Activated T-helper 1 cell treated with Interleukin-2 at 50 U/mL for 16 hours (primary cell): ENCODE measurements at places on chromosomes 1 and 21.
A peak's percentile ranks its signal among the peaks of the same experiment; 100 is the strongest.

GRCh38 chr1:46345281-46345680 lies 4.7 kb downstream of the NSUN4 start:
- DNase-seq, result no peak

DNA sequence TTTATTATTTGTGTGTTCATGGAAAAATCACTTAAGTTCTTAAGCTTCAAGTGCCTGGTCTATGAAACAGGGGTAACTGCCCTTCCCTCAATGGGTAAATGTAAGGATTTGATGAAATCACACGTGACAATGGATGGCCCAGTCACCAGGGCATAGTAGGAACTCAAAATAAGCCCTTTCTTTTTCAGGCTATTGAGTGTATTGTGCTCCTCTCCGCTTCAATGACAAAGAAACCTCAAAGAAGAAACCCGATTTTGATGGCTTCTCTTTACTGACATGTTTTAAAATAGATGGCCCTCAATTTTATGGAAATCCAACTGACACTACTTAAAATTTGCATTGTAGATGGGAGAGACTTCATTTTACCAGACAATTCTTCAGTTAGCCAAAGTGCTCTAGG lies 543.5 kb downstream of the OMA1 start:
- DNase-seq, result no peak

GRCh38 chr1:245997471-245998258 lies 509.4 kb downstream of the SMYD3 start:
- DNase-seq, result no peak

GRCh38 chr1:207810173-207810572 lies 58.3 kb downstream of the CD46 start:
- no peak for DNase-seq

DNA sequence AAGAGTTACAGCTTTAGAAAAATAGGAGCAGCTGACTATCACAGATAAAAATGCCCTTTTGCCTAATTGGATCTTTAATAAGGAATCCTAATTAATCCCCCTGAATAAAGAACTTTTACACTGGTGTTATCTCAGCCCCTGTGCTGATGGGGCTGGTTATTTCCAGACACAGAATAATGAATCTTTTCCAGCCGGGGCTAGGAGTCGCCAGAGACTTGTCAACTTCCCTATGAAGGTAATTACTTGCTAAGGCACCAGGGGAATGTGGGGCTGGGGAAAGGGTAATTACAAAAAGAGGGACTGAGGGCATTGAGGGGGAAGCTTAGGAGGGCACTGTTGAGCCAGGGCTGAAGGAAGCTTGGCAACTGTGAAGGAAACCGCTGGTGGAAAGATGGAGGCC lies 34.5 kb downstream of the HMGB4 start:
- DNase-seq, result no peak

DNA sequence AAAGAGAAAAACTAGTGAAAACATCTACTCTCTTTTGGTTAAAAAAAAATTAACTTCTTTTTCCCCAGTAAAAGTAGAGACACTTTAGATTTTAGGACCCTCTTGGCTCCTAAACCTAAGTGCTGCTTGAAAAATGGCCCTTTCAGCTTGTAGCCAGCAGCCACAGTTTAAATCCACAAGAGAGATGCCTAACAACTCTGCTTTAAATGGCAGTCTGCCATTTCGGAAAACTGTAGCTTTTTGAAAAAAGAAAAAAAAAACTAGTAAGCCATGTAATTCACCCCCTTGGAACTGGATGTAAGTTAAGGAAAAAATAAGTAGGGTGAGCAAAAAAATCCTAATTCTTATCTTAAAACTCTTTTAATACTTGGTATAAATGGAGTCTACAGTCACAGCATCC lies 56.0 kb downstream of the LHX9 start:
- no peak for DNase-seq

GRCh38 chr1:40980453-40981121 lies 1.1 kb downstream of the CTPS1 start:
- peak; percentile 26 for DNase-seq

GRCh38 chr1:168570652-168571051 lies 5.8 kb upstream of the XCL1 start:
- no peak for DNase-seq

GRCh38 chr1:153509729-153510354 lies 25.9 kb downstream of the S100A6 start:
- peak; percentile 45 for DNase-seq

DNA sequence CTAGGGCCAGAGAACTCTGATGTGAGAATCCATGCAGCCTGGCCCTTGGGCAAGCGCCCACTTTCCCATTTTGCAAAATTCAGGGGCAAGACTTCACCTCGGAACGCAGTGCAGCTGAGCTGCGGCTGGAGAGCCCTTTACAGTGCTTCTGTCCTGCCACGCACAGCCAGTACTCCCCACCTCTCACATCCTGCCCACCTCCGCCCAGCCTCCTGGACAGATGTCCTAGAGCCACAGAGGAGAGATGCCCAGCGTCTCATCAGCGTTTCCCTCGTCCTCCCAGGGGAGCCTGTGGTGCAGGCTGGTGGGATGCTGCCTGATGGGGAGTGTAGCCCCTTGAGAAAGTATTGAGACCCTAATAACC lies 29.6 kb downstream of the RUNX3 start:
- DNase-seq, result no peak

GRCh38 chr1:53595906-53596305 lies 136.7 kb downstream of the DMRTB1 start:
- DNase-seq, result no peak

- no peak for DNase-seq
These were observed 451.0 kb upstream of the RGS18 start for GRCh38 chr1:191707288-191707687.

DNA sequence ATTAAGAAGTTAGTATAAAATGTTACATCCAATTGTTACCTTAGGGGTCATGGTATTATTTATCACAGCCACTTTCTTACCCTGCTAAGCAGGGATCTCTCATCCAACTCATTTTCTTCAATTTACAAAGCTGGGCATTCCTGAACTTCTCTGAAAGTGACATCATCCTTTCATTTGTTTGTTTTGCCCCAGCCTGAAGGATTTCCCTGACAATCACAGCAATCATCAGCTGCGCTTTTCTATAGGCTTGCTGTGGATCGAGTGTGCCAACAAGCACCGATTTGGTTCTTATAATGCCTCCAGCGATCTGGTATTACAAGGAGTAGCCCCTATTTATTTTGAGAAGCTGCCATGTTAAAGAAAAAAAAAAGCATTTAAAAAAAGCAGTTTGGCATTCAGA lies 240.2 kb downstream of the USH2A start:
- DNase-seq, result no peak

GRCh38 chr1:211908453-211908852 lies 77.9 kb upstream of the LPGAT1 start:
- no peak for DNase-seq

DNA sequence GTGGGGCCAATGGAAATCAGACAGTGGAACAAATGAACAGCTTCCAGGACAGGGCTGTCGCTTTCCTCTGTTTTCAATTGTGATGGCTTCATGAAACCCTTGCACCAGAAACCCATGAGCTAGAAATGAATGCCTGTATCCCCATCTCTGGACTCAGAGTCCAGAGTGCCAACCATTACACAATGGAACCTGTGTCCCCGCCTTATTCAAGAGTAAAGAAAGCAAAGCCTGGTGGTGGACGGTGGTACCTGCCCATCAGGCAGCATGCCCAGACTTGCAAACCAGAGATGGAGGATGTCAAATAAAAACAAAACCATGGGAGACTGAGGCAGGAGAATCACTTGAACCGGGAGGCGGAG lies 4.4 kb upstream of the CAPN2 start:
- DNase-seq, result no peak

- no peak for DNase-seq
These were observed 12.2 kb downstream of the SLC45A3 start for GRCh38 chr1:205667909-205668643.

DNA sequence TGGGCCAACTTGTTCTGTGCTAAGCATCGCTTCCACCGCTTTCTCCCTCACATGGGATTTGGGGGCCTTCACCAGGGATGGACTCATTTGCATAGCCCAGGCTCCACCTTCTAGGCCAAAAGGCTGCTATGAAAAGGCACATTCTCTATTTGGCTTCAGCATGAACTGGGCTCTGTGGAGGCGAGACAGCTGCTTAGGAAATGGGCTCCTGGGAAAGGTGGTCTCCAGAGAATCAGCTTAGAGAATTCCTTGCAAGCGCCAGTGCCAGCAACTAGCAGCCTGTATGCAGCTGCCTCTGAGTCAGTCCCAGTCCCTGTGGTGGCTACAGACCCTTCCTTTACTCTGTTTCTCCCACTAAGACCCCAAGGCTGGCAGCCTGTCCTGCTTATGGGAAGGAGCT lies 214.5 kb downstream of the HIVEP3 start:
- DNase-seq, result no peak

- DNase-seq, result peak; percentile 13
These were observed 19.7 kb upstream of the LMX1A start for GRCh38 chr1:165376041-165376810.

DNA sequence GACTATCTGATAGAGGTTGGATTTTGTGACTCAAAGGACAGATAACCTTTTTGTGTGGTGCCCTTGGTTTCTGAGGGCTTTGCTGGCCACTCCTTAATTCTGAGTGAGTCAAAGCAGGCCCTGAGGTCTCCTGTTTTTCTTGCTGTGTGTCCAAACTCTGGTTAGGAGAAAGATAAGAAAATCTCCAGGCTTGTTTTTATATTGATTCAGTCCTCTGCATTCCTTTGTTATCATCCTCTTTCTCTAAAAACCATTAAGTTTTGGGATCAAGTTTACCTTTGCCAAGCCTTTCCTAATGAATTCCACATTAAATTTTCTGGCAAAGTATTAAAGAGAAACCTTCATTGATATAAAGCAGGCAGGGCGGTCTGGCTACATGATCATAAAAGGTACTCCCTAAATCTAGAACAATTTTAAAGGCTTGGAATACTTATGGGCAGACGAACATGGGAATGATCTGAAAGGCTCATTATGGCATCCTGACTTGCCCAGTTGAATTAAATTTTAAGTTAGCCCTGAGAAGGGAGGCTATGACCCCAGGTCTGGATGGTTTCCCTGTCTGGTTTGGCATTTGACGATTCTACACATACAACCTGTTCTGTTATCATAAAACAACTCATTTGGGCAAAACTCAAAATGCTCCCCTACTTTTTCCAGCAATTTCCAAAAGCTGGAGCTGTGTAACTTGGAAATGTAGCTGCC lies 20.8 kb downstream of the ZBTB8B start:
- no peak for DNase-seq

GRCh38 chr1:199452627-199453026 lies 574.9 kb upstream of the NR5A2 start:
- DNase-seq, result no peak

GRCh38 chr1:190957565-190957964 lies 479.9 kb upstream of the BRINP3 start:
- DNase-seq, result no peak

DNA sequence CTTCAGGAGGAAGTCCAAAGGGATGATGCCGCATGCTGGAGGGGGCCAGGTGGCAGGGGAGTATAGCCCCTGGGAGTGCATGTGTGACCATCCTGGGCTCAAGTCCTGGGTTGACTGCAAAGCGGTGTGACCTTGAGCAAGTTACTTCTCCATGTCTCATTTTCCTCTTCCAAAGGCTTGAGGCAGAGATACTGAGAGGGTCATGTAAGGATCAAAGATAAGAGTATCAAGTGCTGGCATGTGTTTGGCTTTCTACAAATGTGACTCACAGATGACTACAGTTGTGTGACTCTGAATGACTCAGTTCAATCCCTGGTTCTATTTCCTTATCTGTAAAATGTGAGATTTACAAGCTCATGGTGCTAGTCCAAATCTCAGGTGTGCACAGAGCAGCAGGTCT lies 26.1 kb downstream of the PROK1 start:
- DNase-seq, result no peak

- DNase-seq, result no peak
These were observed 639 bp upstream of the IPO9 start for GRCh38 chr1:201828217-201828819.

DNA sequence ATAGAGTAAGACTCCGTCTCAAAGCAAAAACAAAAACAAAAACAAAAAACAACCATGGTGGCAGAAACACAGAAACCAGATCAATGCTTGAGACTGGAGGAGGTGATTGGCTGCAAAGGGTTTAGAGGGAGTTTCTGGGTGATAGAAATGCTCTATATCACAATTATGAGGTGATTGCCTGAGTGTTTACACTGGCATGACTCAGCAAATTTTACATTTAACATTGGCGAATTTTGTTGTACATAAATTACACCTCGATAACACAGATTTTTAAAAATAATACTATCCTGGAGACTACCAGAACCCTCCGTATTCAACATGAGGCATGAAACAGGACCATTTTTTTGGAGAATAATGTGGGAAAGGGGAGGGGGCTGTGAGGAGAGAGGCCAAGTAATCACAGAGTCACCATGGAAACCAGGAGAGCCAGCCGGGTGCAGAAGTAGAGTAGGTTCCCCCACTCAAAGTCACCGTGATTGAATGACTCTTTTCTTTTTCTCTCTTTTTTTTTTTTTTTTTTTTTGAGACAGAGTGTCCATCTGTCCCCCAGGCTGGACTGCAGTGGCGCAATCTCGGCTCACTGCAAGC lies 24.3 kb downstream of the HEYL start:
- no peak for DNase-seq

- DNase-seq, result no peak
These were observed 40.4 kb upstream of the LRRN2 start for GRCh38 chr1:204725821-204726448.

GRCh38 chr21:45542242-45542666 lies at the start of gene SLC19A1:
Gene SLC19A1 (minus strand): TSS chr21:45542440. CDS start chr21:45537959, 4,481 bp downstream.
- peak; percentile 61 for DNase-seq

- no peak for DNase-seq
These were observed 503.9 kb upstream of the USP24 start for GRCh38 chr1:55718758-55719671.

- DNase-seq, result no peak
These were observed 609.2 kb upstream of the BRINP3 start for GRCh38 chr1:191086910-191087309.

DNA sequence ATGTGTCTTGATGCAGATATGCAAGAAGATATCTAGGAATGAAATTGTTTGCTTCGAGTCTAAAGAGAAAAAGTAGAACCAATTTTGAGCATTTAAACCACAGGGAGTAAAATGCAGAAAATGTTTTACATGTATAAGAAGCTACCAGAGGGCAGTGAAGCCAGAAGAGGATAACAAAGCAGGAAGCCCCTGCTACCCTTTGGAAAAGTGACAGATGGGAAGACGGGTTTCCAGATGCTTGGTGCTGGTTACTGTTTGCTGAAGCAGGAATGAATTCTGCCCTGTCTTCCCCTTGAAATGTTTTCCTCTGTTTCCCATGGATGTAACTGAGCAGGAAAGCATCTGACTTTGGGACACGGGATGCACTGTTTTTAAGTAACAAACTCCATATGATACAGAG lies 822.2 kb downstream of the MRPL39 start:
- DNase-seq, result no peak

DNA sequence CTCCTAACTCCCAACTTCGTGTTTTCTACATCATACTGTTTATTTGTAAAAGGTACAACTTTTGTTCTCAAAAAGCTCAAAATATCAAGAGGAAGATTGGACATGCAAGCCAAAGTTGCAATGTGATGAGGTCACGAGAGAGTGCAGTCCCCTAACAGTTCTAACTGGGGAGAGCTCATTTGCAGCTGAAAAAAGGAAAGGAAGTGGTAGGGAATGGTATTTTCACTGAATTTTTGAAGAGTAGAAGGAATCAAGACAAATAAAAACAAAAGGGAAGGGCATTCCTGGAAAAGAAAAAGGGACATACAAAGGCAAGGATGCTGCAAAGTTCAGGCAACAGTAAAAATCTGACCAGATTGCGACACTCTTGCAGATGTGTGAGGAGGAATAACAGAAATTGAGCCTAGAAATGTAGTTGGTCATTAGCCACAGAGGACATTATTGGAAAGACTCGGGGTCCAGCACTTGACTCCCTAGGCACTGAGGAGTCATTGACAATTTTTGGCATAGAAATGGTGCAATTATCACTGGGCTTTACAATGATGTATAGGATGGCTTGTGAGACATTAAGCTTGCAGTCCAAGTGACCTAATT lies 67.9 kb downstream of the TBX15 start:
- DNase-seq, result no peak
